ENCODE measurements at places on chromosomes 1 and 21. TPM values are rescaled to one million over a fixed set of nuclear protein-coding genes. Genes with fewer than 3 reads are reported as not detected.

- DNase-seq = no peak
Measured at GRCh38 chr1:85623061-85623471, 42.5 kb downstream of the CCN1 start.

Gene GNAT2
- polyA plus RNA-seq = 0.11 TPM

DNA sequence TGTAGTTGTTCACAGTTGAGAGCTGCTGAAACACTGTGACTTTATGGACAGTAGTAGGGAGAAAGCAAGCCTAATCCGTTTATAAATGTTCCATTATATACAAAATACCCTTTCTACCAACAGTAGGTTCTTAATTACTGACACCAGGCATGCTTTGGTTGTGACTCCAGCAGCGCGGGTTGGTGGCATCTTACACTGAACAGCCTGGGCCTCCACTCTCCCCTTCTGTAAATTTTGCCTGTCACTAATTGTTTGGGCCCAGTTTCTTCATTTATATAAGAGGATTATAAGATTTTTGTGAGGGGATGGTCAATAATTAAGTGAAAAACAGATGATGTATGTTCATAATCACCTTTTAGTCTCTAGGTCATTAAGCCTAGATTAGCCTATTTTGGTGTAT is 58.2 kb downstream of the ITSN1 start:
- DNase-seq = no peak

GRCh38 chr21:33964706-33965325 is 49.2 kb upstream of the ATP5PO start:
- DNase-seq = no peak
